ENCODE measurements at places on chromosomes 7 and 10.

DNA sequence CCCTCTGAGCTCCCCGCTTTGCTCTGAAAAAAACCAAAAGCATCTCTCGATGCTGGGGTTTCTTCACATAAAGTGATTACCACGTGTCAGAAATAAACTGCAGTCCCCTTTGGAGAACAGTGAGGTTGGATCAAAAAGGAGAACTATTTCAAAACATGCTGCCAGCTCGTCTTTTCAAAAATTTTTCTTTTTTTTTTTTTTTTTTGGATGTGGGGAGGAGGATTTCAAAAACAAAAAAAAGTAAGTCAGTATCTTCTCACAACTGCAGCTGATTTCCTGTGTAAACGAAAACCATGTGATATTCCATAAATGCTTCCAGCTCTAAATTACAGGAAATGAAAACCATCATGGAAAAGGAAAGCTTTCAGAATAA lies 155.0 kb upstream of the LYZL2 start:
- peak; percentile 61 for DNase-seq

- DNase-seq: no peak
These were observed 148.4 kb downstream of the SEMA3D start for GRCh38 chr7:85038466-85038865.

DNA sequence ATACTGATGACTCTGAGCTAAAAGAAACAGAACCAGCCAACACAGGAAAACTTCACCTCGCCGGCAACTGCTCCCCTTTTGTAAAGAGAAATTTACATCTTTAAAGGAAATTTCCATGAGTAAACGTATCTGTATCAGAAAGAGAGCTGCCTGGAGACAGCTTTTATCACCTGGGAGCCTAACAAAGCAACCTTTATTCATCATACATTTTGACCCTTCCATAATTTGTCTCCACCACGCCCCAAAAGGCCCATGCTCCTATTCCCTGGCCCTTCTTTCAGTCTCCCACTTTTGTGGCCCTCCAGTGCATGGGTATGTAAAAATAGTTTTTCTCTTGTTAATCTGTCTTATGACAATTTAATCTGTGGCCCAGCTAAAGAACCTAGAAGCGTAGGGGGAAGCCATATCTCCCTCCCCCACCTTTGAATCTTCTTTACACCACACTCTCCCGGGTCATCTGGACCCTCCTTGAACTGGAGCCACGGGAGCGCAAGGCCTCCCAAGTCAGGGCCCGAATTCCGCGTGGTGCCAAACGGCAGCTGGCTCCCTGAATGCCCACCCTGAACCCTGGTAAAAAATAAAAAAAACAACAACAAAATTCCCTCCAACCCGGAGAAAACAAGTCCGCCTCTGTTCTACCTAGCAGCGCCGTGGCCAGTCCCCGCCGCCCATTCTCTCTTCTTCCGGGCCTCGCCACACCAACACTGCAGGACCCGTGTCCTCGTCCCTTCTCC lies 15.4 kb upstream of the FKBP9 start:
- no peak for DNase-seq

GRCh38 chr7:106772655-106773108 lies 92.4 kb upstream of the PIK3CG start:
- DNase-seq: no peak

DNA sequence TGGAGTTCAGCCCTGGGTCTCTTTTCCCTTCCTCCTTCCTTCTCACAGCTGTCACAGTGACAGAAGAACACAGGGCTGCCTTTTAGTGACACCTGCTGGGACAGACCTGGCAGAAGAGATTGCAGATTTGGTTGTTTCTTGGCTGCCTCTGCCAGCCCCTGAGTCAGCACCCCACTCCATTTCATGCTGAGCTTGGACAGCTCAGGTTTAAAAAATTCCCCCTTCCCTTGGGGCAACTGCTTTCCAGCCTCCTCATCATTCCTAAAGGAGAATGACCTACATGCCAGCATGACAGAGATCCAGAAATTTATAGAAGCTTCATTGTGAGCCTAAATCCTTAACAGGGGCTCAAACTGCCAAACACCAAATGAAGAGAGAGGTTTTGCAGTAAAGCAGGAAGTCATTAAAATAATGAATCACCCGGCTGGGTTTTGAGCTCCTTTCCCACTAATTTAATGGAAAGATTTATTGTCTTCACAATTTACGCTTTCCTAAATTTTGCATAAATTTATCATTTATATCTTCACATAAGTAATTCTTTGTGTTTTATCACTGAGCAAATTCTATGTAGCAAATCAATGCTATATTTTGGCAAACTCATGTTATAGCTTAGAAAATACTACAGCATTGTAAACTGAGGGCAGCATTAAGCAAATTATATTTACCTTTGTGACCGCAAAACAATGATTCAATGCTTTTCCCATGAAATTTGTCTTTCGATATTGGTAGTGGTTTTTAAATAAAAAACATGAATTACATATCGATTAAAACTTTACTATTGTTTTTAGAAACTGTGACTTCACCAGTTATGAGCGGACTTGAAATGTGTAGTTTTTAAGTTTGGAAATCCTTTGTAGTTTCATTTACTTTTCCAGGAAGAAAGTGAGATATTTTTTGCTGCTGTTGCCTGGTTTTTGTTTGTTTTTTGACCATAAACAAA lies 399.5 kb upstream of the ANKRD30A start:
- peak; percentile 82 for DNase-seq

GRCh38 chr7:4689151-4689550 lies 7.1 kb downstream of the FOXK1 start:
- no peak for DNase-seq

DNA sequence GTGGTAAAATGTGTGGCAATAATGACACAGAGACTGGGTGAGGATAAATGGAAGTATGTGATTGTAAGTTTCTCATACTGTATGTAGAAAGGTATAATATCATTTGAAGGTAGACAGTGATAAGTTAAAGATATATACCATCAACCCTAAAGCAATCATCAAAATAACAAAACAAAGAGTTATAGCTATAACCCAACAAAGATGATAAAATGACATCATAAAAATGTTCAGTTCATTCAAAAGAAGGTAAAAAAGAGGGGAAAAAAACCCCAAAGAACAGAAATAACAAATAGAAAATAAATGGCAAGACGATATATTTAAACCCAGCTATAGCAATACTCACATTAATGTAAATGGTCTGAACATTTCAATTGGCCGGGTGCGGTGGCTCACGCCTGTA lies 17.4 kb upstream of the TCF7L2 start:
- DNase-seq: no peak

GRCh38 chr10:112374724-112375541 lies 1.0 kb downstream of the ACSL5 start:
- no peak for DNase-seq

DNA sequence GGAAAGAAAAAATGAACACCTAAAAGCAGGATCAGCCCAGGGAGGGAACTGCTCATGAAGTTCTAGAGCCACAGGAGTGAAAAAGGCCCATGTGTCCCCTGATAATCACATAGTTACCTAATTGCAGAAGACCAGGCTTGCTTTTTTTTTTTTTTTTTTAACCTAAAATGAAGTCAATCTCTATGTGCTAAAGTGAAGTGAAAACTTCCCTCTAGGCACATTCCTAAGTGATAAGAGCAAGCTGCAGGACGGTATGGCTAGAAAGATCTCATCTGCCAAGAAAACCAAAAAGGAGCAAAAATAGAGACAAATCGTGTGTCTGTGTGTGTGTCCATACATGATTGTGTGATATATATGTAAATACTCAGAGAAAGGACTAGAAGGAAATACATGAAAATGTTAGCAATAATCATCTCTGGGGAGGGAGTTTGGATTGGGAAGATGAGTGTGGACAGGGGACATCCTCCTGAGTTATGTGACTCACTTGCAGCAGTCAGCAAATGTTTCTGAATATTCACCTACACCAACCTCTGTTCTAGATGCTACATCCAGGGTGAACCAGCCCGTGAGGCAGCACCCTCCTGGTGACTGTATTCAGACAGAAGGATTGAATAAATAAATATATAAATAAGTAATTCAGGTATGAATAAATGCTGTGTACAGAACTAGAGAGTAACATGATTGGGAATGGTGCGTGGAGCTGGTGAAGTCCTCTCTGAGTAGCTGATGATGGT lies 76.4 kb downstream of the C10orf90 start:
- no peak for DNase-seq

DNA sequence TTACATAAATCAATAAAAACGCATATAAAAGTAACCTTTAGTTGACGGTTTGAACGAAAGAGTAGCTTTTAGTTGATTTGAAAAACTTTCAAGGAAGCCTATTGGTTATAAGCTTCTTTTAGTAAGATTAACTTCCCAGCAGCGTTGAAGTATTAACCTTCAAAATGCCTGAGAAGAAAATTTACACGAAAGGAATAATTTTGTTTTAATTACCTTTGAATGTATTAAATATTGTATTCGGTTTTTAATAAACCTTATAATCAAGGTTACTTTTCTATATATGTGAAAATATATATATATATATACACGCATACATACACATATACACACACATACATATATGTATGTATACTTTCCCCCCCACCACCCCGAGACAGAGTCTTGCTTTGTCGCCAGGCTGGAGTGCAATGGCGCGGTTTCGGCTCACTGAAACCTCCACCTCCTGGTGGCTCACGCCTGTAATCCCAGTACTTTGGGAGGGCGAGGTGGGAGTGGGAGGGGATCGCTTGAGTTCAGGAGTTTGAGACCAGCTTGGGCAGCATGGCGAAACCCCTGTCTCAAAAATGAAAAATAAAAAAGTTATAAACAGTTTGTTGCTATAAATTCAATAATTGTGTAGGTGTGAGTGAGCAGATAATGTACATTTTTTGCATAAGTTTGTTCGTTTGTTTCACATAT lies 57.6 kb upstream of the EZH2 start:
- no peak for DNase-seq

DNA sequence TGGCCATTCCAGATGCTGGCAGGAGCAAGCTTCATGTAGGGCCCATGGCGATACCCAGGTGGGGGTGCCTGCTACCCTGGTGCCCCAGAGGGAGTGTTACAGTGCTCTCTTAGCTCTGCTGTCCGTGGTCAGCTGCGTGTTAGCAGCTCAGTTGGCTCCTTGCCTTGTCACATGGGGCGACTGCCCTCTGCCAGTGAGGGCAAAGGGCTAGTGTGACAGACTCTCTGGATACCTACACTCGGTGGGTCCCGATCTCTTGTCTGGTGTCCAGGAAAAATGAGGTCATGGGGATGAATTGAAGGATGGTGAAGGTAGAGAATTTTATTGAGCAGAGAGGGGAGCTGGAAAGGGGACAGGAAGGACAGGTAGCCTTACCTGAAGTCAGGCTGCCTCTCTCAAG lies 152.2 kb downstream of the CYP26A1 start:
- no peak for DNase-seq

GRCh38 chr10:122445904-122446303 lies 8.5 kb upstream of the ARMS2 start:
- no peak for DNase-seq

DNA sequence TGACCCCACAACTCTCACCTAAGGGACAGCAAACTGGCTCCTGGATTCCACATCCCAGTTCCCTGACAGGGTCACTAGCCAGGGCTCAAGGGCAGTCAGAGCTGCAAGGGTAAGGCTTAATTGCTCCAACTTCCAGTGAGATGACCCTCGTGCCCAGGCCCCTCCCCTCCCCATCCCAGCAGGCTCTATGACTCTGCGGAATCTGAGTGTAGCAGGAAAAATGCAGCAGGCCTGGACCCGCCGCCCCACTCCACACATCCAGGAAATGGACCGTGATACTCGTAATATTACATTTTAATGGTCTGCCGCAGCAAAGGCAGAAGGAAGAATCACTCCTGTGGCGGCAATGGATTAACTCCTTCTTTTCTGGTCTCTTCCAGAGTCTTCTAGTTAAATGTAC lies 91.7 kb upstream of the CHST15 start:
- DNase-seq: no peak

GRCh38 chr7:76179686-76180085 lies 22.0 kb upstream of the SRRM3 start:
- DNase-seq: no peak

DNA sequence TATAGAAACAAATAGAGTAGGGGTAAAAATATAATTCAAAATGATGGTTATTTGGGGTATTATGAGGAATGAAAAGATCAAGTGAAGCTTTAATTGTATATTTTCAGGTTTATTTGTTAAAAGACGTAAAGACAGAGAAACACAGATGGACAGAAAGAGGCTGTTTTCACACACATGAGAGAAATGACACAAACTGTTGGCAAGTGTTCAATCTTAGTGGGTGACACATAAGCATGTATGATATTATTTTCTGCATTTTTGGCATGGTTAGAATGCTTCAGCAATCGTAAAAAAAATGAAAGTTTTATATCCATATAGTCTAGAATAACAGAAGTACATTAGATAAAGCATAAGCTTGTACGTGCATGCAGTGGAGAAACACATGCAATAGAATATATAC lies 464.4 kb upstream of the AKR1E2 start:
- DNase-seq: no peak

Data from GM03348 (cell line).